ENCODE measurements at places on chromosomes 3 and 15.

DNA sequence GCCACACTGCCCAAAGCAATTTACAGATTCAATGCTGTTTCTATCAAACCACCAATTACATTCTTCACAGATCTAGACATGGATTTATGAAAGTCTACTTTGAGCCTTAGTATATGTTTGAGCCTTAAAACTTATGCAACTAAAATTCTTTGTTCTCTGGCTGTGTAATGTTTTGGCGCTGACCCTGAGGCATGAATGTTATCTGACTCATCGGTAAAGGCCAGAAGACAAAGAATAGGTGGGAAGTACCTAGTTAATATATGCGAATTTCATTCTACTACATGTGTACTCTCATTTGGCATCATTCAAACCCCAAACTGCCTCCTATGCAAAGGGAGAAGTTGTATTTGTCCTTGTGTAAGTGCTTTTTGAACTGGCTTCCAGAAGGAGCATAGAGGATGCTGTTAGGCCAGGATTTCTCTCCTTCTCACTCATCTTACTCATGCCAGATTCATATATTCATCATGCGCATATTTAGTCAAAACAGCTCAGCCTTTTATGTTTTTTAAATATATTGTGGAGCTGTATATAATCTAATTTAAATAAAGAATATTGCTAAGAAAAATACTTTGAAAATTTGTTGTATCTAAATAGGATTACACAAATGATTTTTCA lies 204.2 kb downstream of the NFKBIZ start:
- no peak for DNase-seq

DNA sequence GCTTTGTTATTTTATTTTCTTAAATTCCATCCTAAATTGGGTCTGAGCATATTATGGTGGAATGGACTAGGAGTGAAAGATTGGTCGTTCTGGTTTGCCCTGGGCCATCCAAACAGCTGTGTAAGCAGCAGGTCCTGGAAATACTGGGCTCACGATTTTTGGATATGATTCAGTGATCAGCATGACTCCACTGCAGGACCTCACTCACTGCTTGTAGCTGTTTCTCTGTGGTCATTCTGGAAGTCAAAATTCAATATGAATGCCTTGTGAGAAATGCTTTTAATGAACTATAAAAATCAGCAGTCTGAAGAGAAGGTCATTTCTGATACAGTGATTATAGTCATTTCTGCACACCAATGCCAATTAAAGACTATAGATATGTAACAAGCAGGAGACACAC lies 185.0 kb downstream of the RBMS3 start:
- DNase-seq, result no peak

DNA sequence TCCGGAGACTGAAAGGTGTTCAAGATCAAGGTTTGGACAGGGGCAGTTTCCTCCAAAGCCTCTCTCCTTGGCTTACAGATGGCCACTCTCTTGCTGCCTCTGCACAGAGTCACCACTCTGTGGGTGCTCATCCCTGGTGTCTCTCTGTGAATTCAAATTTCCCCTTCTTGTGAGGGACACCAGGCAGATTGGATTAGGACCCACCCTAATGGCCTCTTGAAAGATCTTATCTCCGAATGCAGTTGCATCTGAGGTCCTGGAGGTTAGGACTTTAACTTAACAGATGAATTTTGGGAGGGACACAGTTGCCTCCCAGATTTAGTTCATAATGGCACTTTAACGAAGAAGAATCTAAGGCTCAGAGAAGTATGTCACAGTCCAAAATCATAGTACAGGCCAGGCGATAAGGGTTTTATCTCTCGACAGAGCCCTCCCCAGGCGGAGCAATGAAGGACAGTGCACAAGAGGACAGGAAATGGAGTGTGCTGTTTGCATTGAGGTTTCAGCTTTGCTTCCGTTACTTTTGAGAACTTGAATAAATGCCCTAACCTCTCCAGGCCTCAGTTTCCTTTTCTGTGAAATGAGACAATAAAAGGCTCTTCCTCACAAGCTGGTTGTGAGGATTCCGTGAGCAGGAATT lies 38.9 kb upstream of the KIF23 start:
- no peak for DNase-seq

DNA sequence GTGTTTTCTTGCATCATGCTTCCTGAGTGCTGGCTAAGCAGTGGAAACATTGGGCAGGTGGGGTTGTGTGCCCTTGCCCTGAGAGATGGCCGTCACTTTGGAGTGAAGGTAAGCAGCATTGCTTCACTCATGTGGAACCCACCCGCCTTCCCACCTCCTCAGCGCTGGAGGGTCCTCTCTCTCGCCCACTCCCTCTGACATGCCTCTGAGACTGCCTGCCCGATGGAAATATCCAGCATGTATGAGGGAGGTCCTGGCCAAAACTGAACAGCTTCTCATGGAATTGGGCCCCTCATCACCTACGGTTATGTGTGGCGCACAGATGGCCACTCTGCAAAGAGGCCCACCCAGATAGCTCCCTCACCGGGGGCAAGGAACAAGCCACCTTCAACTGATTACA lies 48.6 kb downstream of the SMAD3 start:
- DNase-seq, result no peak

DNA sequence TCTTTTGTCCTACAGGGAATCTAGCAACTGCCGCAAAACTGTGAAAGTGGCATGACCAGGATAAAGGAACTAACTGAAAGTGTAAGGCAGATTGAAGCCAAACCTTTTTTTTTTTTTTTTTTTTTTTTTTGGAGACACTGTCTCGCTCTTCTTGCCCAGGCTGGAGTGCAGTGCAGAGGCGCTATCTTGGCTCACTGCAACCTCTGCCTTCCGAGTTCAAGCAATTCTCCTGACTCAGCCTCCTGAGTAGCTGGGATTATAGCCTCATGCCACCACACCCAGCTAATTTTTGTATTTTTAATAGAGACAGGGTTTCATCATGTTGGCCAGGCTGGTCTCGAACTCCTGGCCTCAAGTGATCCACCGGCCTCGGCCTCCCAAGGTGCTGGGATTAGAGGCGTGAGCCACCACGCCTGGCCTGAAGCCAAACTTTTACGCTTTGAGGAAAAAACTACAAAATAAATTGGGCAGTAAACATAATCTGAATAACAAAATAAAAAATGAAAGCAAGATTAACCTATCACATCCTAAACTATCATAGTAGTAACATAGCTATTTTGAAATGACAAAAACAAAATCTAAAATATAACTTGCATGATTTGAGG lies 9.7 kb downstream of the SLTM start:
- no peak for DNase-seq

DNA sequence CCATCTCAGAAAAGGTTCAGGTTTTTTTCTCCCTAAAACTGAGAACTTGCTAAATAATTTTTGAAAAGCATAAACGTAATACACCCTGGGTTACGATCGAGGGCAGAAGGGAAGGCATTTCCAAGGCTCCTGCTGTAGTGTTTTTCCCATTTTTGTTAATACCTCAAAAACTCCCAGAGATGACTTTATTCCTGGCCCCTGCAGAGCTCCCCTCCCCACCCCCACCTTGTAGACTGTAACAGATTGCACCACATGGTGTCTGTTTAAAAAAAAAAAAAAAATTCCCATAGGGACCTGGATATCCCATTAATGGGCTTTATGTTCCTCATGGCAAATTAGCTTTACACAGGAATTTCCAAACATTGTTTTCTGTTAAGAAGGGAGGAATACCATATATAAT lies 38.2 kb downstream of the FEZF2 start:
- no peak for DNase-seq

DNA sequence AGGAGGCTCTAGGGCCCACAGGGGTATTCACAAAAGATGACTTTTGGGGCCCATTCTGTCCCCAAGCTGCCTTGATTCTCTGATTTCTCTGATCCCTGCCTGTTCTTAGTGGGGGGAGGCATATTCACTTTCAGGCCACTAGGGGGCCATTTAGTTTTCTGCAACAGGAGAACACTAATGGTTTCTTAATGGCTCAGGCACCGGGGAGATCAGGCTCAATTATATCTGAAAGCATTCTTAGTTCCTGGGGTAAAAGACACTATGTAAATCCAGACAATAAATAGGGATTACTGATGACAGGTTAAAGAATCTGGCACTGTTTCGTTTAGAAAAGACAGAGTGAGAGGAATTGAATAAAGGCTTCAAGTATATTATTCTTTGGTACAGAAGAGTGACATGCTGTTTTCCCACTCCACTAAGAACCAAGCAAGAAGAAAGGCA lies 2.5 kb upstream of the INAFM2 start:
- DNase-seq, result no peak

DNA sequence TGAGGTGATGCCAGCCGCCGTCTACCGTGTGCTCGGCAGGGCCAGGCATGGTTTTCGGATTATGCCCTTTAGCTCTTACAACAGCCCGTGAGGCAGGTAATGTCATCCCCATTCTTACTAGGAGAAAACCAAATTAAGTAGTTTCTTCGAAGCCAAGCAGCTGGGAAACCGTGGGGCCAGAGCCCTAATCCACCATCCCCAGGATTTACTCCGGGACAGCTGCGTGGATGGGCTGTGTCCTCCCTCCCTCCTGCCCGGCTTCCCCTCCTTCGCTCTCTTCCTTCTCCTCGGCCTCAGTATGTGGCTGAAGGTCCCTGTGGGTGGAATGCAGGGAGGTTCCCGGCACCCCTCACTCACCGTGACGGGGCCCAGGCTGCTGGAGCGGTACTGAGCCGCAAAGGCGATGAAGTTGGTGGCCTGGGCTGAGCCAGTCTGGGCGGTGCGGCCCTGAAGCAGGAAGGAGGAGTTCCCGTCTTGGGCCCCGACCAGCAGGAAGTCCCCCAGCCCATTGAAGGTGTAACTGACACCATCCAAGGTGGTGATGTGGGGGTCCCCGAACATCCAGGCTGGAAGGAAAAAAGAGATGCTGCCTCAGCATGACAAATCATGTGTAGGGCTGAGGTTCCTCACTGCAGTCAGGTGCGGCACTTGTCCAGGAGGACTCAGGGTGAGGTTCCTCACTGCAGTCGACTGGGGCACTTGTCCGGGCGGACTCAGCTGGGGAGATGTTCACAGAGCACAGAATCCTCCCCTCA lies 42.5 kb downstream of the MUC20 start:
- no peak for DNase-seq

GRCh38 chr15:83436513-83437158 lies 10.5 kb upstream of the SH3GL3 start:
- DNase-seq, result no peak

GRCh38 chr3:143122608-143123352 lies 3.2 kb downstream of the CHST2 start:
- DNase-seq, result no peak

DNA sequence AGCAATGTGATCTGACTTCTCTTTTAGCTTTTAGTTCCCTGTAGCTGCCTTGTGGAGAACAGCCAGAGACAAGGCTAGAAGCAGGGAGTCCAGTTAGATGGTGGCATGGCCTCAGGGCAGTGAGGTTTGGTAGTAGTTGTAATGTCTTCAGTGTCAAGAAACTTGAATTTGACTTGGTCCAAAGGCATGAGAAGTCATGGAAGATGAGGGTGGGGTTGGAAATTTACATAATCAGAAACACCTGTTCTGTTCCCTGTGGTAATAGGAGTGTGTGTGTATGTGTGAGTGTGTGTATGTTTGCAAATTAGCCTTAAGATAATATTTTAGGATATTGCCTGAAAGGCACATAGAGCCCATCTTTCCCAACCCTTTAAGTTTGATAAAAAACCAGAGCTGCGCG lies 55.2 kb upstream of the GCNT3 start:
- DNase-seq, result no peak

DNA sequence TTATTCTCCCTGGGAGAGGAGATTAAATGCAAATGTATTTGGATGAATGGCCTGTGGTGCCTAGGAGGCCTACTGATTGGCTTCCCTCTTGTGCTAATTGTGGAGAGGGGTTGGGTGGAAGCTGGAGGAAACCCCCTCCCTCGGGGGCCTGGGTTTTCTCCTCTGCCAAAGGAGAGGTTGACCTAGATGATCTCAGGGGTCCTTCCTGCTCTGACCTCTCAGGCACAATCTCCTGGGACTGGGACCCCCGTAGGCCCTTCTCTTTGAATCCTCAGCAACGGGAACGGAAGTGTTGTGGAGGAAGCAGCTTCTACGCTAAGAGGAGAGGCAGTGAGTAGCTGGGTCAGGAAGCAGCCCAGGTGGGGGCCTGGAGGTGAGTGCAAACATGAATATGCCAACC lies 40.5 kb upstream of the MAGEF1 start:
- no peak for DNase-seq

DNA sequence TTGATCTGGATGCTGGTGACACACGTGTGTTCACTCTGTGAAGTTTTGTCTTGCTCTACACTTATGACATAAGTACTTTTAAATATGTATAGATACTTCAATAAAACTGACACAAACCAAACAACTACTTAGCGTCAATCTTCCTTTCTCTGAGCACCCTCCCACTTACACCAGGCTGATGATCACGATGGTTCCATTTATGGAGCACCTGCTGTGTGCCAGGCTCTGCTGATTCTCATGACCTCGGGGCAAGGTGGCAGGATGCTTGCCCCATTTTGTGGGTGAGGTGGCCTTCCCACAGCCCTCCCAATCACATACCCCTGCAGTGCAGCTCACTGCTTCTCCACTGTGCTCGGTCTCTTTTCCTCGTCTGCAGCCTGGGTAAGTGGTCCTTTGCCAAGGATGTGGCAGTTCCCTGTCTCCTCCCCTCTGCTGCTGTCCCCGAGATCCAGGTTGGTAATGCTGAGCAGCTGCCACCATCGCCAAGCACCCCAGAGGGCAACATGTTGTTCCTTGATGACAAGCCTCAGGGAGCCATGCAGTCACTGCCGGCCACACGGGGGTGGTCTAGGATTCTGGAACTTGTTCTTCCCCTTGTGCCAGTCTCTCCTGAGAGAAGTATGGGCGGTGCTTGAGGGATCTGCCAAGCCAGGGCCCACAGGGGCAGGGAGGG lies 20.6 kb upstream of the ADCY5 start:
- no peak for DNase-seq

DNA sequence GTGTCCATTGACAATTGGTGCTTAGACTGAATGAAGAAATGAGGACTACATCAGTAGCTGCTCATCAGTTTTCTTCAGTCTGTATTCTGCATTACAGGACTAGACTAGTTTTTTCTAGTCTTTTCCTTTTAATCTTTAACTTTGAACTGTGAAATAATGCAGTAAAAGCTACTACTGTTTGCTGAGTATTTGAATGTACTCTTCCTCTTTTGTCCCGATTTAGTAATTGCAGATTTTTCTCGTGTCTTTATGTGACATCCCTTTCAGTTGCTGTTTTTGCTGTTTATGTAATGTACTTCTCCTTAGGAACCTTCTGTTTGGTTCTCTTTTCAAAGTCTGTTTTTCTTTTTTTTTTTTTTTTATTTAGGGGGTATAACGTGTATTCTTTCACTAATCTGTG lies 17.4 kb downstream of the MFSD1 start:
- no peak for DNase-seq

GRCh38 chr15:27244047-27244446 lies 273.1 kb downstream of the GABRG3 start:
- no peak for DNase-seq

All from activated naive CD4-positive, alpha-beta T cell (primary cell).